ENCODE measurements at places on chromosomes 2 and 18. TPM values are rescaled to one million over a fixed set of nuclear protein-coding genes. Genes with fewer than 3 reads are reported as not detected.

- no peak for DNase-seq
These were observed 9.2 kb downstream of the ACOXL start for GRCh38 chr2:110741491-110741980.

DNA sequence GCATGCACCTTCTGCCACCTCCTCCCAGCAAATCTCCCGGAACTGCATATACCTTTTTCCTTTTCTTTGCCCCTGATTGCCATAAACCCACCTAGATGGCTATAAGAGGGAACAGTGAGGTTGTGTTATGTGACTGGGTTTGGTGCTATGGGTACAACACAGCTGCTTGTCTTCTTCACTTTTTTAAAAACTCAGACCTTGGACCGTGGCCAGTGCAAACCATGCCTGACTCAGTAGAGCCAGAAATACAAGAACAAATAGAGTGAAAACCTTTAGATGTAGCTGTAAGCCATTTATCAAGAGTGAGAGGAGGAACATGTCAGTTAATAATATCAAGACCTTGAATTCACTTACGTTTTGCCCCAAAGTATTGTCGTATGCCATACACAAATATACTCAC lies 267.4 kb upstream of the CHAC2 start:
- no peak for DNase-seq

ANKRD44 gene
- total RNA-seq, result 84.9 TPM

ASB18 gene
- total RNA-seq, result 0.45 TPM

OSGEPL1 gene
- total RNA-seq, result 21.5 TPM

PLEK gene
- 2.7 TPM for total RNA-seq
